ENCODE measurements at places on chromosomes 2 and 18.

DNA sequence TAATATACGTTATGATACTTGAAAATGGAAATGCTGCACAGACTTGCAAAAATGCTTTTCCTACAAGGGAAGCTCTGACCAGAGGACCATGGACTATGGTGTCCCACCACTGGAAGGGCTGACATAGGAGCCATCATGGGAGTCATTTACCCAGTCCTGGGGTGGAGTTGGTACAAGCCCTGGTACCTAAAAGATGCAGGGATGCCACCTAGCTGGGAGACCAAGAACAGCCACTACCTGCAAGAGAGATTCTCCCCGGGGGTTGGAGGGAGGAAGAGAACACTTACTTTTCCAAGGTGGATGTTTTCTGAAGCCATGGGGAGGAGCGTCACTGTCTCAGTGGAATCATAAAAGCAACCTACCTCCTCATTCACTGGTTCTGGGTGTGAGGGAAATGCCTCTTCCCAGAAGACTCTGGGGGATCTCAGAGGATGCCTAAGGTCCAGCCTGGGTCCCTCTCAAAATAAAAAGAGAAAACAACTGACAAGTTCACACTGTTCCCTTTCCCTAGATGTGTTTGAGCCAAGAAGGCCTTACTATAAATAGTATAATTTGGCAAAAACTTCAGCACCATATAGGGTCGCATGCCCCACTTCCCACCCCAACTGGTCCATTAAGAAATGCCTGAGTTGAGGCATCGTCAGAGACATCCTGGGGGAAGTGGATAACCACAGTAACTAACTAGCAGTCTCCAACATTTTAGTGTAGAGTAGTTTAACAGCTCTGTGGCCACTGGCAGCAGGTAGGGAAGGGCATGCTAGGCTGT, 39.9 kb downstream of the REEP1 start:
- no peak for DNase-seq

DNA sequence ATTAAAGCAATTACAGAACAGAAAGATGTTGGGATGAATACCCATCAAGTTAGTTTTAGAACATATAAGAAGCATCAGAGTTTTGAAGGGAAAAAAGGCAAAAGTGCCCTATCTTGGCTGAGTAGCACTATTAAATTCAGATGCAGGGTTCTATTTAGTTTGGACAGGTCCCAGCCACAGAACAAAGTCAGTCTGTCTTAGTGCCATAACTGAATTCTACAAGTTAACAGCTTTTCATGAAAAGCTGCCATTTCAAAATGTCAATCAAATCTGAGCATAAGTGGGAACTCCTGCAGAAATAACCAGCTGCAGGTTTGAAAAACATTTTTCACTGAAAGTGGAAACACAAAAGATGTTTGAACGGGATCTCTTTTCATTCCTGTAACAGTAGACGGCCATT, 160.4 kb downstream of the SRBD1 start:
- DNase-seq: no peak

- DNase-seq: no peak
These were observed 4.0 kb upstream of the RTN4 start for GRCh38 chr2:55054106-55054875.

DNA sequence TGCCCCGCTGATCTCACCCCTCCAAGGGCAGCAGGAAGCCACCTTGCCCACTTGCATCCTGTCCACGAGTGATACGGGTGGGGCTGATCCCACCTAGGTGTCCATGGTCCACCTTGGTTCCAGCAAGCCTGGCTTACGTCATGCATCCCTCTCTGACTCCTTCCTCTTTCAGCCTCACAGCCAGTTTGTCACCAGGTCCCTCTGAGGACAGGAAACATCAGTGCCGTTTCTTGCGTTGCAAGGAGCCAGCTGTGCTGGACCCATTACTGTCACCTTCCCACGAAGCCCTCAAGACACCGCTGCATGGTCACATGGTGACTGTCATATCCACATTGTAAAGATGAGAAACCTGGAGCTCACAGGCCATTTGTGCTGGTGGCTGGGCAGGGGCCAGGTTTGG, 34.8 kb upstream of the TWIST2 start:
- no peak for DNase-seq

- DNase-seq: no peak
These were observed 27.0 kb downstream of the NTSR2 start for GRCh38 chr2:11642972-11643371.
